Activated T-helper 17 cell treated with anti-CD3 and anti-CD28 coated beads, Interleukin-2, amount 50 U/mL, for 72 hours (primary cell): ENCODE measurements at places on chromosomes 11 and 22. TPM values are rescaled to one million over a fixed set of nuclear protein-coding genes. Genes with fewer than 3 reads are reported as not detected.

DNA sequence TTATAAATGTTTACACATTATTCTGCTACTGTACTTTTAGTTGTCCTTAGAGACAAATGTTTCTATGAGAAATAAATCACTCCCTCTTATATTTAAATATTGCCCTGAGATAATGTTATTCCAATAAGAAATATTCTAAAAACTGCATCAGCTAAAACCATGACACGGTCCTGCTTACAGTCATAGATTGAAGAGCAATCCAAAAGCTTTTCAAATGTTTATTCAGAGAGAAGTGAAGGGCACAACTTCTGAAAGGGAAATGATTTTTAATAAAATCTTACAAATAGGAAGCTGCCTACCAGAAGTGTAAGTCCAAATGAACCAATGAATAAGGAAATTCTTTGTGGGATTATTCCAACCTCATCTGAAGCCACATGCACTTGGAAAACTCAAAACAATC lies 49.2 kb downstream of the STK33 start:
- no peak for ATAC-seq

DNA sequence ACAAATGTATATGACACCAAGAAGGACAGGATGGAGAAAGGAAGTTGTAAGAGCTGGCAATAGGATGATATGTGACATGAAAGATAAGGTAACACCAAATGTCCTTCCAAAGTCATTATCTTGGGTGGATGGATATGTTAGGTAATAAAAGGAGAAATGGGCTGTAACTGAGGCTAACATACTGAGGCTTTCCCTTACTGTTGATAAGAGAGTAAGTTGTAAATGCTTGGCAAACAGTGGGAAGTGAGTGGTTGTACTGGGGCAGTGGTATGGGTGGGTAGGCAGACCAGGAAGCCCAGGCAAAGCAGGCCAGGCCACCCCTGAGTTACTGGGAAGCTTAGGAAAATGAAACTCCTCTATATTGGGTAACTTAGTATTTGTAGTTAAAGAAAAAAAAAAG lies 73.7 kb downstream of the ARHGAP42 start:
- ATAC-seq: no peak

GRCh38 chr11:29095821-29096220 lies 921.0 kb downstream of the KCNA4 start:
- ATAC-seq: no peak

DNA sequence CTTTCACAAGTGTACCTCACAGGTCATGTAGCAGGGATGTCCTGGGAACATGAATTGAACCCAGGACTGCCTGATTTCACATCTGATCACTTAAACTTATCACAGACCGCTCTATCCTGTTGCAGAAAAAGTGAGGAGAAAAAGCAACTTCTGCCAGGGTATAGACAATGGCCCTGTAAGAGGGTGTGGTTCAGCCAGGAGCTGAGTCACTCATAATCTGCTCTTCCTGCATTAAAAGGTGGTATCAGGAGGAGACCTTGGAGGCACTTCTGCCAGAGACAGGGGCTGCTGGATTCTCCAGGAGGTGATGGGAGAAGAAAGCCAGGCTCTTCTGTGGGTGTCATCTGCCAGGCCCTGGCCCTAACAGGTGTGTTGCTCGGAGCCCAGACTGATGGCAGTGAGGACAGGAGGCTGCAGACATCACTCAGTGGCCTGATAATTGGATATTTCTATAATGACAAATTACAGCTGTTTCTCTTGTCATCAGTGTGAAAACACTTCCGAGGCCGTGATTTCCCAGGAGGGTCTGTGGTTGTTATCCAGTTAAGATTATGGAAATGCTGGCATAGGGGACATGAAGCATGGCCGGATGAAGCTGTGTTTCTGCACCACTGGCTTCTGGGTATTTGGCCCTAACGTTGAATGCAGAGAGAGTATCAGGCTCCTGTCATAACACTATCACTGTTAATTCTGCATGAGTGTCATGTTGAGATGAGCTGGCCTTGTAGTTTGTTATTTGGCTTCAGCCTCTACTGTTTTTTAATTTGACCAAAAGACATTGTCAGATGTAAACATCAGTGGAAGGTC lies 125.1 kb upstream of the ZBED5 start:
- no peak for ATAC-seq

GRCh38 chr11:78207532-78208256 lies 19.0 kb downstream of the USP35 start:
- ATAC-seq: no peak

Gene FZD4
- 0.09 TPM for total RNA-seq

GRCh38 chr22:27726686-27727449 lies 74.7 kb downstream of the MN1 start:
- ATAC-seq: no peak

DNA sequence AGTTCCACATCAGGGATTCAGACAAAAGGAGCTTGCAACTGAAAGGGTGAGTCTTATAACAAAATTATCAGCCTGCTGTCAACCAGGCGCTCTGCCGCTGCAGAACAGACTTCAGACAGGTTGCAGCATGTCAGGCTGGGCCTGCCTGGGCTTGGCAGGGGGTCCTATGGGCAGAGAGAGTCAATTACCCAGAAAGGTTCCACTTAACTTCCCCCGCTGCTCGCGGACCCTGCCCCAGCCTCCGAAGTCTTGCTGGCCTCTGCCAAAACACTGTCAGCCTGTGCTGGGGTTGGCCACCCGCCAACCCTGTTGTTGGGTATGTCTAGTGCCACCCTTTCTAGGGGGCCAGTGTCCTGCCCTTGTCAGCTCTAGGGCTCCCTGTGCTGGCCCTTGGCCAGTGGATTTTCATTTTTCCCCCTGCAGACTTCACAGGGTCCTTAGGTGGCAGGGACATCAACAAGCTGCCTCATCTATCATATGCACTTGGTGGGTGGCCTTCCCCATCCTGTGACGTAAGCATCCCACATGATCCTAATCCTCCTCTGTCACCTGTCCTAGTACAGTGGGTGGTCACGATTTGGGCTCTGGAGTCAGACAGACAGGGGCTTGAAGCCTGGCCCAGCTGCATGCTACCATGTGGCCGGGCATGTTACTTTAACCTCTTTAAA lies 166.5 kb upstream of the CADM1 start:
- ATAC-seq: no peak

DNA sequence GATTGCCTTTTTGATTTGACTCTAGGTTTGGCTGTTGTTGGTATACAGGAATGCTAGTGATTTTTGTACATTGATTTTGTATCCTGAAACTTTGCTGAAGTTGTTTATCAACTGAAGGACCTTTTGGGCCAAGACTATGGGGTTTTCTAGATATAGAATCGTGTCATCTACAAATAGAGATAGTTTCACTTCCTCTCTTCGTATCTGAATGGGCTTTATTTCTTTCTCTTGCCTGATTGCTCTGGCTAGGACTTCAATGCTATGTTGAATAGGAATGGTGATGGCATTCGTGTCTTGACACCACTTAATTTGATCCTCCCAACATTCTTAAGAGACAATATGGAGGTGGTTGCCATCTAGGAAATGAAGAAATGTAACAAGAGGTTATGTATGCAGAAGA lies 388.1 kb upstream of the API5 start:
- no peak for ATAC-seq

Gene FADS3
- 24.7 TPM for total RNA-seq

DNA sequence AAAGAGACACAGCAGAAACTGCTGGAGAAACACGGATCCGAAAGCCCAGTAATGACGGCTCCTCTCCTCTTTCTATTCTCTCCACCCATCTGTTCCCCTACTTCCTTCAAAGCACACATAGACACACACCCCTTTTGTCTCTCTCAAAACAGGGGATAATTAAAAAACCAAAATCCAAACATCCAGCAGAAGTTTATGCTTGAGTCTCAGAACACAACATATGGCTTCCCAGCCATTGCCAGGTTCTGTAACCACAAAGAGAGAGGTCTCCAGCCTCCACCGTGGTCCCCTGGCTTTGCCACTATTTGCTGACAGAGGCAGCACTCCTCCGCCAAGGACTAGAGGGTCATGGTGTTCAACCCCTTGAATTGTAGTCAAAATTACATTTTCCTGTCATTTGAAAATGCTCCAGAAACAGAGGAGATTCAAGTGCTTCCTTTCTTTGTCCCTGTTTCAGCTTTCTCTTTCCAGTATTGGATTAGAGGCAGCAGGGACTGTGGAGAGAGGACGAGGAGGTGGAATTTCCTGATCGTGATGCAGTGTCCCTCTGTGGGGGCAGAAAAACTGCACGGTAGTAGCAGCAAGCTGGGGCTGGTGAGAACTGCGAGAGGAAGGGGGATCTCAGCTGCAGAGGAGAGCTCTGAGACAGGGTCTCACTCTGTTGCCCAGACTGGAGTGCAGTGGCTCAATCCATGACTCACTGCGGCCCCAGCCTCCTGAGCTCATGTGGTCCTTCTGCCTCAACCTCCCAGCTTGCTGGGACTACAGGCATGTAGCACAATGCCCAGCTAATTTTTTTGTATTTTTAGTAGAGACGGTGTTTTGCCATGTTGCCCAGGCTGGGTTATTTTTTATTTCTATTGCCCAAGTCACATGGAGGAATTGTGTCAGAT lies 60.3 kb downstream of the UBASH3B start:
- ATAC-seq: no peak

DNA sequence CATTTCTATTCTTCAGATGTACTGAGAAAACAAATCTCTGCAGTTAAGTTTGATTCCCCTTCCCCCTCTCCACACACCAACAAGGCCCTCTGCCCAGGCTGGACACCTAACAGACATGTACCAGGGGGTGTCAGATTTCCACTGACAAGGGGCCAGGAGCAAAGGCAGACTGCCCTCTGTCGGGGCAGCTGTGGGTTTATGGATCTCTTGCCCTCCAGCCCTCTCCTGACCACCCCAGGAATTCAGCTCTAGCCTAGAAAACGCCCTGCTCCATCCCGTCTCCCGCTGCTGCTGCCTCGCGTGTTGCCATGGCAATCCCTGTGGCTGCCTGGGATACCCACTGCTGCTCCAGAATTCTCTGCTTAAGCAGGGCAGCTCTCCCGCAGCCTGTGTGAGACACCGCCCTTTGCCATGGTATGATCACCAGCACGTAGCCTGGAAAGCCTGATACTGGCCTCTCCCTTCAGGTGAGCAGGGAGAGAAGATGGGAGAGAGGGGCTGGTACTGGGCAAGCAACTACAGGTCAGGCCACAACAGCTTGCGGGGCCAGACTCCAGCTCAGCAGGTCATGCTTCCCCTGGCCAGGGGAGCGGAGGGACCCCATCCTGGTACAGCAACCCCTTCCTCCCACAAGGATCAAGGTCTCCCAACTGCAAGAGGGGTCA lies 41.6 kb downstream of the BUD13 start:
- ATAC-seq: no peak

DNA sequence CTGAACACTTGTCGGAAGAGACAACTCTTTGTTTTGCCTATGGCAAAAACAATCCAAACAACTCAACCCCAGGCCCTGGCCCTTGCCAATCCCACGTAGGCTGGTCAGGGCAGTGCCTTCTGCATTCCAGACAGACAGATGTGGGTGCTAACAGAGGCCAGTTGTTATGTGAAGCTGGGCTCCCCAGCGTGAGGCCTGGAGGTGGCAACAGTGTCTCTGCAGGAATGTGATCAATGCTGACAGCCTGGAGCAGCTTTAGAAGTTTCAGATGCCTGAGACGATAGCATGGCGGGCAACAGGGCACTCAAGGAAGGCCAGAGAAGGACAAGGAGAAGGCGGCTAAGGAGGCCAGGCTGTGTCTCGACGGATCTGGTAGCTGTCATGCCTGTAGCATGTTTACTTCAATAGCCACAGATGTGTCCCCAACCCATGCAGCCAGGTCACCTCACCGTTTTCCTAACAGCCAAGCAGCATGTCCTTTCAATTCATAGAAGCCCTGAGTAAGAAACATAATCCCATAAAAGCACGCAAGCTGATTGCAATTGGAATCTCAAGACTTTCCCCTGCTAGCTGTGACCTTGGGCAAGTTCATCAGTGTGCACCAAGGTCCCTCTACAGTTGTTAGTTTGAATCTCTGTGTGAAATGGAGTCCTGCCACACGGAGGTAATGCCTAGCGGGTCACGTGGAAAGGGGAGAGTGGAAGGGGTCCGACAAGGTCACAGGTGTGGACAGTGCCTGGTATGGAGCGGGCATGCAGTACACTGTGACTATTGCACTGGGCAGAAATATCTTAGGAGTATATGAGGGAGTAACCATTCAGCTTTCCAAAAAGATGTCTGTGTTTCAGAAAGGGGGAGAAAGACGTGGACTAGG lies 14.2 kb upstream of the PPM1F start:
- no peak for ATAC-seq

Gene KCNK7
- total RNA-seq: 0.52 TPM

Gene P2RY6
- total RNA-seq: not detected

DNA sequence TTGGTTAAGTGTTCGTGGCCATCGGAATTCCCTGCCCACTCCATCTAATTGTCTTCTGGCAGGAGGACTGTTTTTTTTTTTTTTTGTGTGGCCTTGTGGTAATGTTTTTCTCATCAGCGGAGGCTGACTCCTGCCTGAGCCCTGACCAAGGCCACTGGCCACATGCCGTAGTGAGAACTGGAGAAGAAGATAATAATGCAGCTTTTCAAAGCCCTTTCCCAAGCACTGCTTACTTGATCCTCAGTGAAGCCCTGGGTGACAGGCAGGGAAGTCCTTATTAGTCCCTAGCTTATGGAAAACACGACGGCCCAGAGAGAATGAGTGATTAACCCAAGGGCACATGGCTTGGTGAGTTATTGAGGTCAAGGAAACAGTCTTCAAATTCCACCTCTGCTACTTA lies 71.2 kb downstream of the ADM start:
- ATAC-seq: no peak

Gene CCDC87
- total RNA-seq: 0.15 TPM

GRCh38 chr11:71335371-71335770 lies 83.0 kb upstream of the SHANK2 start:
- ATAC-seq: no peak

DNA sequence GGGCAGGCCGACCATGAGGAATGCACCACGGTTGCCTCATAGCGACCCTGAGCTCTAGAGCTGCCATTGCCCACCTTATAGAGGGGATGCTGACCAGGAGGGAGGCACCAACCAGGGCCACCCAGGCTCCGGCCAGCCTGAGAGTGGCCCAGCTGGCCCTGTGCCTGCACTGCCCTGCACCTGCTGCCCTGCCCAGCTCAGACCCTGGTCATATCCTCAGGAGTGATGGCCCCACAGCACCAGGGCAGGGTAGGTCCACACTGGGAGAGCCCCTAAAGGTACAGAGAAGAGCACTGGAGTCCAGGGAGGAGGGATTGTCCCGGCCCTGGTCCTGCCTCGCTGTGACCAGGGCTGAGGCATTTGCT lies 127.8 kb downstream of the MED15 start:
- ATAC-seq: no peak

Gene OR6T1
- not detected for total RNA-seq

DNA sequence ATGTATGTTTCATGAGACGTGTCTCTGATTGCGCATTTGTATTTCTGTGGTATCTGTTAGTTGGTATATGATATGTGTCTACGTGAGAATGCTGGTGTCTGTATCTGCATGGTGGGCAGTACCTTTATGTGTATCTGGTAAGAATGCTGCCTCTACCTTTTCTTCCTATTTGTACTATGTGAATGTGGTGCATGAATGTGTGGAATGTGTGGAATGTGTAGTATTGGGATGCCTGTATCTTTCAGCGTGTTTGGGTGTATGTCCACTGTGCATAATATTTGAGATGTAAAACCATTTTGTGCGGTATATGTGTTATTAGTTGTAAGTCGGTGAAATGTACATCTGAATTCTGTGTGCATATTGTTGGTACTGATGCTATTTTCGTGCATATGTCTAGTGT lies 2.3 kb upstream of the OR51E1 start:
- ATAC-seq: no peak
